Esophagus squamous epithelium (tissue), 5 donors: ENCODE measurements at places on chromosomes 7 and 10.

DNA sequence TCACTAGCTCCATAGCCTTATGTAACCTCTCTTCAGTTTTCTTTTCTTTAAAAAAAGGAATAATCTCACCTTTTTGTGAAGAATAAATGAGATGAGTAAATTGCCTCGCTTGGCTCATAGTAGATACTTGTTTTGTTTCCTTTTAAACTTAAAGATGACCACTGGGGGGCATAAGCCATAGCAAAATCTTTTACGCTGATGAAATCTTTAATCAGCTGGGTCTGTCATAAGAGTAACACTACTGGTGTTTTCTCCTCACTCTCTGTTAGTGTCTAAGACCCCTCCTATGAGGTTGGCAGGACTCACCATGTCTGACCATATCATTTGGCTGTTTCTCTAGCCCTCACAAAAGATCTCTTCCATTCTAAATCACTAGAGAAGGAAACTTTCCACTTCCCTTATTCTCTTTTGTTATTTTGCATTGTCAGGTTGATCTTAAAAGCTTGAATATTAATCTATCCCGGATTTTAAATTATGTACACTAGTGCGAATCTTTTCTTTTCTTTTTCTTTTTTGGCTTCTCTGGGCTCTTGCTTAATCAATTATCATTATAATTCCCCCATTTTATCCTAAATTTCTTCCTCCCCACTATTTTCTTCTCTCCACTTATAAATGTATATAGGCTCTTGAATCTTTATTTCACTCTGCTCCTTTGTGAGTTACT, 12.5 kb downstream of the STAG3 start:
- DNase-seq, result no peak

DNA sequence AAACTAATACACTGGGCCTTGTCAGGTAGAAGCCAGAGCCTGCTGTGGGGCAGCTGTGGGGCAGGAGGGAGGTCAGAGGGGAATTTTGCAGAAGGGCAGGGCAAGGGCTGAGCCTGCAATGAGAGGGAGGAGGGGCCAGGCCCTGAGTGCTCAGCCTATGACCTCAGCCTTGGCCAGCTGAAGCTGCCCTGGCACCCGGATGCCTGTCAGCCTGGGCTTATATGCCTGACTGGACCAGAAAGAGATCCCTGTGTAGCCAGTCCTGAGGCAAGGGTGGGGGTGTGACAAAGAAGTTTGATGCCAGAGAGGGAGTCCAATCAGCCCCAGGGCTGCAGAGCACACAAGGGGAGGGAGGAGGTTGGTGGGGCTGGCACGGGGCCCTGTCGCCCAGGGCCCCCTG, 22.3 kb upstream of the PRRT4 start:
- no peak for DNase-seq

DNA sequence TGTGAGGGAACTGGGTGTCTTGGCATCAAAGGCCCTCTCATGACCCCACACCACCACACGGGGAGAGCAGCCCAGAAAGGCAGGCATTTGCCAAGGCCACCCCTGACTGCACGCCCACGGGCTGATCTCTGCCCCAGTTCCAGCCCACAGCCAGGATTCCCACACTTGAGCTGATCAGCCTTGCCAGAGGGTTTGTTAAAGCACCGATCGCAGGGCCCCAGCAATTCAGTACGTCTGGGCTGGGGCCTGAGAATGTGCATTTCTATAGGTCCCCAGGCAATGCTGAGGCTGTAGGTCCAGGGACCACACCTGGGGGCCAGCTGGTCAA, 103.9 kb downstream of the TNS3 start:
- DNase-seq, result no peak

DNA sequence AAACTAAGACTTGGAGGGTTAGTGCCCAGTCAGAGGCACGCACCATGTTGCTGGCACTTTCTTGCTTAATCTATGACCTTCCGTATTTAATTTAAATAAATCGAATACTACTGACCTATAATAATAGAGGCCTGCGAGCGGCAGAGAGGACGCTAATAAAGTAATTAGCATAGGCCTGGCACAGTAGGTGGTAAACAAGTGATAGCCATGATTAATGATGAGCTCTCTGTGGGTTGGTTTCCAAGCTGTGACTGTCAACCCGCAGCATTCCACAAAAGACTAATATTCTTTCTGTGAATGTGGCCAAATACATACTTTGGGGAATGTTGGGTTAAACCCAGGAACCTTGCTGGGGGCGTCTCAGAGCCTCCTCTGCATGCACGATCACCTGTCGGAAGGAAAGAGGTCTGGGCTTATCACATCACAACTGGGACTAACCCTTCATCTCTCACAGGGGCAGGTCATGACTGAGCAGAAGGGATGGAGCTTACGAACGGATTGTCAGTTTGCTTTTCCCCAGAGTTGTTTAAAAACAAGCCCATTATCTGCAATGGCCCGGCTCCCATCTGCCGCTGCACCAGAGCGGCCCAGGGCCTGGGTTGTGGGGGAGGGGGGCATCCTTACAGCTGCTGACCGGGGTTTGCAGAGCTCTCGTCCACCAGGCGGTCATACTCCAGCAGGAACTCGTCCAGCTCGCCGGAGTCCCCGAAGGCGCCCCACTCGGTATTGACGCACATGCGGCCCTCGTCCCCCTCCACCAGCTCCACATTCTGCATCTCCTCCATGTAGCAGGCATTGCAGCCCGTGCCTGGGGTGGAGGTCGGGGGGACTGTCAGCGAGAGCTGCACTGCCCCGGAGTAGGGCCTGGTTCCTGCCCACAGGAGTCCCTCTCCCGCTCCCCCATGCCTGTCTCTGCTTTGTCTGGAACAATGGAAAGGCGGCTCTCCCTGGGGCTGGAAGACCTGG, 6.2 kb upstream of the MYL7 start:
- DNase-seq, result no peak

GRCh38 chr7:155453296-155454182, 4.4 kb upstream of the EN2 start:
- DNase-seq, result no peak

- no peak for DNase-seq
Measured at GRCh38 chr7:105246256-105246655, 142.5 kb downstream of the SRPK2 start.

DNA sequence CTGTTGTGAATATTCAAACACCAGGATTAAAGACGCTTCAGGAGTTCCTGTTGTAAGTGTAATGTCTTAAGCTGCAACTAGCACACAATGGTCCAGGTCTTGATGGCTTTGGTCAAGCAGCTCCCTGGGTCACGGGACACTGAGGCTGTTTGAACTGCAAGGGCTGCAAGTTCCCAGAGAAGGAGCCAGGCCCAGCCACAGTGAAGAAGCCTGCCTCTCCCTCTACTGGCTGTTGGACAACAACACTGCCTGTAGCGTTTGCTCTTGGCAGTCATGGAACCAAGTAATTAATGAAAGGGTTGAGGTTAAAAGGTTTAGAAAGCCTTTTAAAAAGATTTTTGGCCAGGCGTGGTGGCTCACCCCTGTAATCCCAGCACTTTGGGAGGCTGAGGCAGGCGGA, 31.9 kb upstream of the GUSB start:
- no peak for DNase-seq

DNA sequence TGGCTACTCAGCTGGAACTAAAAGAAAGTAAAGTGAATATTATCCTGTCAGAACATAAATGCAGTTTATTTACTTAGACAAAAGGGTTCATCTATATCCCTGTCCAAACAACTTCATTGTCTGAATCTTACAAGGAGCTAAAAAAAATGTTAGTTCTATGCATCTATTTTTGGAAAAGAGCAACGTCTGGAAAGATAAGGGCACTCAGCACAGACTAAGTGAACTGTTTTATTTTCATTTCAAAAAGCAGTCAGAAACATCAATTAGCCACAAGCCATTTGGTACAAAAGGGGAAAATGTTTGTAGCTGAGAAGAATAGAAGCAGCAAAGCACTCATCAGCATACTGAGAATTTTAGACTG, 245.5 kb downstream of the FOXP2 start:
- DNase-seq, result no peak

- DNase-seq, result no peak
Measured at GRCh38 chr7:583410-584121, 63.9 kb upstream of the PDGFA start.

GRCh38 chr7:108860615-108861014, 290.9 kb downstream of the DNAJB9 start:
- DNase-seq, result no peak

DNA sequence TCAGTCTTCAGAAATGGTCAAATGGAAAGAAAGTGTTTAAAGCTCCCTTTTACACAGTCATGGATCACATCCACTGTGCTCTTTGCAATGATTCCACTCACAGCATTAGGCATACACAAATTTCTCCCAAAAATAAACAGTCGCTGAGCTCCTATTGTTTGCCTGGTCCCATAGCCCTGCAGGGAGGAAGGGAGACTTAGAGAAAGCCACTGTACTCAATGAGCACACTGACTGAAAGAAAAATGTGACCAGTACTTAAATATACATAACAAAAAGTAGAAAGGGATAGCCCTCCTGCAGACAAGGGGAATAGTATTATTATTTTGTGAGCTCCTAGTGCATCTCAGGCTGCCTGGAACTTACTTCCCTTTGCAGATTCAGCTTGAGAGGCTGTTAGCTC, 853.2 kb downstream of the GRID1 start:
- DNase-seq, result no peak

GRCh38 chr7:107045195-107045960, 873 bp downstream of the PRKAR2B start:
- DNase-seq, result no peak

GRCh38 chr7:29328811-29329210, 134.2 kb downstream of the CHN2 start:
- no peak for DNase-seq

- DNase-seq, result no peak
Measured at GRCh38 chr10:132898391-132899053, 43.8 kb downstream of the CFAP46 start.

- DNase-seq, result no peak
Measured at GRCh38 chr10:112507988-112508387, 61.0 kb downstream of the VTI1A start.

DNA sequence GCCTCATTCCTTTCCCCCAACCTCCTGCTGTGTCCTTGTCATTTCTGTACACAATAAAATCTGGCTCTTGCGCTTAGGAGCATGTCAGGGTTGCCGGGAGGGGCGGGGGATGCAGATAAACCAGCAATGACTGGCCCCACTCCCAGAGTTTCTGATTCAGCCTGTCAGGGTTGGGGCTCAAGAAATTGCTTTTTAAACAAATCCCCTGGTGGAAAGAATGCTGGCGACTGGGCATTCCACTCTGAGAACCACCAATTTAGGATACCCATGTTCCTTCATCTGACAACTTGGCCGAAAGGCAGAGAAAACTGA, 376.4 kb downstream of the TCERG1L start:
- DNase-seq, result no peak

DNA sequence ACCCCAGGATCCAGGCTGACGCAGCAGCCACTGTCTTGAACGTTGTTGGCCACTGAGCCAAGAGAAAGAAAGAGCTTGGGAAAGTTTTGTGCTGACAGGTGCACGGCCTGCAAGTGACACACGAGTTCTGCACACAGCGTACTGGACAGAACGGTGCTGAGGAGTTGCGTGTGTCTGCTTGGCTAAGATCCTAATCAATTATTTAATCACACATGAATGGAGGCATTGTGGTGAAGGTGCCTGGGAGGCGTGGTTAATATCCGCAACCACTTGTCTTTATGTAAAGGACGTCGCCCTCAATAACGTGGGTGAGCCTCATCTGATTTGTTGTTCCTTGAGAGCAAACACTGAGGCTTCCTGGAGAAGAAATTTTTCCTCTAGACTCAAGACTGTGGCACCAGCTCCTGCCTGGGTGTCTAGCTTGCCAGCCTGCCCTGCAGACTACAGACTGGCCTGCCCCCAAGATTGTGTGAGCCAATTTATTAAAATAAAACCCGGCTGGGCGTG, 16.6 kb upstream of the GNA12 start:
- no peak for DNase-seq

DNA sequence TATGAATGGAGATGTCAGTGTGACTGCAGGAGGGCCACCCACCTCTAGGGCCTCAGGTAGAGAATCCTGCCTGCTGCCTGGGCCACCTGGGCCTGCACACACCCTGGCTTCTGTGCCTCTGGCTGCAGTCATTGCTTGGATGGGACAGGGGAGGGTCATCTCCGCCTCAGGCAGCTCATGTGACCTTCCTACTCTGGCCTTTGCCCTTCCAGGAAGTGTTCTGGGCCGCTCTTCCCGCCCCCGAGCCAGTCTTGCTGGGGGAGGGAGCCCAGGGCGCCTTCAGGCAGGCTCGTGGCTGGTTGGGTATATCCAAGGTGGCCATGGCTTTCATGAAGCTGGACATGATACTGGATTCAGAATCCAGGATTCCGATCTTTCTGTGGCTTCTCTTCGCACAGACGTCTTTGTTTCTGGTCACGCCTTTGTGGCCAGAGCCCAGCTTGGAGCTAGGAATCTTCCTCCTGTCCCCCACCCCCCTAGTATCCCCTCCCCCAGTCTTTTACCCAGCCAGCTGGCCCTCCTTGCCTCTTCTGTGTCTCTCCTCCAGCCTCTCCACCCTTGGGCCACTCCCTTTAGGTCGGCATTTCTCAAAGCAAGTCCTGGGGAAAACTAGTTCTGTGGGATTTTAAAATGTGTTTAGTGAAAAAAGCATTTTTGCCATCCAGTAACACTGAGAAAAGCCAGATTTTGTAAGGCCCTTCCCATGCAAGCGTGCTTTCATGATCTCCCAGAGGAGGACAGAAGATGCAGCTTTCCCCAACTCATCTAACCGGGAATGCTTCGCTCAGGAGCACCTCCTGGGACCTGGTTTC, 119.6 kb downstream of the ZMIZ1 start:
- no peak for DNase-seq

DNA sequence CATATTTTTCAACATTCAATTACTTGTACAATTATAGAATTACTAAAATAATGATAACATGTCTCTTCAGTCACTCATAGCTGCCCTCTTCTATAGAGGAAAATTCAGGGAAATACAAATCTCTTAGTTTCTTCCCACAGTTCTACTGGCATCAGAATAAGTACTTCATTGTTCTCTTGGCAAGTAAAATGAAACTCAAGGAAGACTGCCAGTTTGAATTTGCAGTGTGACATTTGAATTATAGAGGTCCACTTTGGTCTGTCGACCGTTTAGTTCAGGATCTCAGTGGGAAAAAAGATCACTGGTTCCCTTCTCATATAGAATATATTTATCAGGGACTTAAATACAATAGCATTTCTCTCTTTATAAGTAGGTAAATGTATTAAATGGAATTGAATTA, 114.5 kb downstream of the PON1 start:
- no peak for DNase-seq

DNA sequence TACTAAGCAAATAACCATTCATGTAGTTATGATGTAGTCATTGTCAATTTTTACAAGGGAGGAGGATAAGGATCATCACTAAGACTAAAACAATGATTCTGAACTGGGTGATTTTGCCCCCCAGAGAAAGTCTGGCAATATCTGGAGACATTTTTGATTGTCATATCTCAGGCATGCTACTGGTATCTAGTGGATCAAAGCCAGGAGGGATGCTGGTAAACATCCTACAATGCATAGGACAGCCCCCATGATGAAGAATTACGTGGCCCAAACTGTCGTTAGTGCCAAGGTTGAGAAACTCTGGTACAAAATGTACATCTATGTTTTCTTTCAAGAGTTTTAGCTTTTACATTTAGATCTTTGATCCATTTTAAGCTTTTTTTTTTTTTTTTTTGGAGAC, 57.3 kb downstream of the GBF1 start:
- DNase-seq, result no peak
